ENCODE measurements at places on chromosomes 16 and 17.

DNA sequence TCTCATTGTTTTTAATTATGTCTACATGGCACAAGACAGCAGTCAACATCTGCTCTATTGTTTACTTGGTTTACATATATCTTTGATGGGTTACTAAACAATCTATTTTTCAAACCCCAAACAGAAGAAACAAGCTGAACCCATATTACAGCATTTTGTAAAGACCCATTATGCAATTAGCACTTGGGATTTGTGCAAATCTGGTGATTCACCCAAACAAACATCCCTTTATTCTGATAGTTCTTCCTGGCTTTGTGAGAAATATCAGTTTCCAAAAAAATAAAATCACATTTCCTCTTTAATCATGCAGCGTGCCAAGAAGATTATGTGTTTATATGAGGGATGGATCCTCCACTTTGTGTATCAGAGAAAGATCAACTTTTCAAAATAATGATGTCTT lies 16.8 kb upstream of the RBFOX1 start:
- ATAC-seq: no peak

GRCh38 chr17:61481421-61481820 lies 29.2 kb downstream of the TBX4 start:
- ATAC-seq: no peak

- no peak for ATAC-seq
Observed at GRCh38 chr17:70352834-70353233, 183.5 kb downstream of the KCNJ2 start.

- ATAC-seq: no peak
Observed at GRCh38 chr16:87832137-87832527, 37.2 kb downstream of the SLC7A5 start.

- no peak for ATAC-seq
Observed at GRCh38 chr17:59366040-59366757, 34.7 kb downstream of the YPEL2 start.

DNA sequence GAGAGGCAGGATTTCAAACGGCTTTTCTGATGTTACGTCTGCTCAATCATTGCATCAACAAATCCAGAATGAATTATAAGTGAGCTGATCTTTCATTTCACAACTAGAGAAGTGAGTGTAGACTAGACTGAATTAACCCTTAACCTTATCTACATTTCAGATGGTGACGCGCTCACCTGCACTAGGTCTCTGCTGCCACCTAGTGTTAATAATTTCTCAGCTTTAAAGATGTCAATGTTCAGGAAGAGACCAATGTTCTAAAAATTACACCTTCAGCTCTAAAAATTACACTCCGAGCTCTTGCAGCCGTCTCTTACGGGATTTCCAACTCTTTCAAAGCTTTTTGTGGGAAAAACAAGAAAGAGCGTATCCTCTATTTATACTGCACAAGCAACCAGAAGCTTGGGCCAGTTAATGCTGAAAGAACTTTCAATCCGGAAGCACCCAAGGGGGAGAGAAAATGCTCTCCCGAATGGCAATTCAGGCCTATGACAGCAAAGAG lies 88.2 kb upstream of the FA2H start:
- peak; percentile 82 for ATAC-seq

GRCh38 chr16:54414671-54415070 lies 128.1 kb upstream of the IRX3 start:
- no peak for ATAC-seq

DNA sequence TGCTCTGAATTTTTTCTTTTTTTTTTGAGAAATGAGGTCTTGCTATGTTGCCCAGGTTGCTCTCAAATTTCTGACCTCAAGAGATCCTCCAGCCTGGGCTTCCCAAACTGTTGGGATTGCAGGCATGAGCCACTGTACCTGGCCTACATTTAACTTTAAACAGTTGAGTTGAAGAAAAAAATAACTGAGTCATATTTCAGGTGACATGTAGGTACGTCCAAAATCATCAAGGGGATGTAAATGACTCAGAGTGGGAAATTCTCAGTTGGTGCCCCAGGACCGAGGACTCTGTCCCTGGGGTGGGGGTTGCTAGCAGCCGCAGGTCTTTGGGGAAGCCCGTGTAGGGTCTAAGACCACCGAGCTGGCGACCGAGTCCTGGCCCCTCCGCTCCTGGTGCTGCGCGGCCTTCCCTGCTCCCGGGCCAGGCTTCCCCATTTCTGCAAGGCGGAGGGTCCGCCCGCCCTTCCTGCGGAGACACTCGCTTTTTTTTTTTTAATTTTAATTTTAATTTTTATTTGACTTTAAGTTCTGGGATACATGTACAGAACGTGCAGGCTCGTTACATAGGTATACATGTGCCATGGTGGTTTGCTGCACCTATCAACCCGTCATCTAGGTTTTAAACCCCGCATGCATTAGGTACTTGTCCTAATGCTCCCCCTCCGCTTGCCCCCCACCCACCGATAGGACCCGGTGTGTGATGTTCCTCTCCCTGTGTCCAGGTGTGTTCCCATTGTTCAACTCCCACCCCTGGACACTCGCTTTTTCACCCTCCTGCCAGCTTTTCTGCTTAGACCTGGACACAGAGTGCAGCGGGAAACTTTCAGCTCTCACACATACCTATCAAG lies 12.7 kb upstream of the N4BP1 start:
- no peak for ATAC-seq

DNA sequence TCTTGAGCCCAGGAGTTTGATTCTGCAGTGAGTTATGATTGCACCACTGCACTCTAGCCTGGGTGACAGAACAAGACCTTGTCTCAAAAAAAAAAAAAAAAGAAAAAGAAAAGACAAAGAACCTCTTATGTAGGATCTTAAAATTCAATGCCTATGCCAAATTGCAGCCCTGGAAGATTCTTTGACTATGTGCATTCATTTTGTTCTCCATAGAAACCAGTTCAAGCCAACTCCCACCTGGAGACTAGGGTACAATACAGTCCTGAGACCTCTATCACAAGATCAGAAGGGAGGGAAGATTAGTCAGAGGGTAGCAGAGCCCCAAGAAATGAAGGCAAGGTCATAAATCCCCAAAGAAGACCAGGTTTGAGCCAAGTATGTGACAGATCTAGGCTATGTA lies 90.6 kb upstream of the HAS3 start:
- no peak for ATAC-seq

GRCh38 chr17:32610943-32611342 lies 124.2 kb downstream of the CDK5R1 start:
- ATAC-seq: no peak

- no peak for ATAC-seq
Observed at GRCh38 chr17:65368341-65368740, 193.1 kb downstream of the AXIN2 start.

GRCh38 chr16:89161763-89162713 lies 9.5 kb upstream of the CDH15 start:
- no peak for ATAC-seq

GRCh38 chr17:21277332-21277731 lies 7.2 kb upstream of the MAP2K3 start:
- ATAC-seq: no peak

DNA sequence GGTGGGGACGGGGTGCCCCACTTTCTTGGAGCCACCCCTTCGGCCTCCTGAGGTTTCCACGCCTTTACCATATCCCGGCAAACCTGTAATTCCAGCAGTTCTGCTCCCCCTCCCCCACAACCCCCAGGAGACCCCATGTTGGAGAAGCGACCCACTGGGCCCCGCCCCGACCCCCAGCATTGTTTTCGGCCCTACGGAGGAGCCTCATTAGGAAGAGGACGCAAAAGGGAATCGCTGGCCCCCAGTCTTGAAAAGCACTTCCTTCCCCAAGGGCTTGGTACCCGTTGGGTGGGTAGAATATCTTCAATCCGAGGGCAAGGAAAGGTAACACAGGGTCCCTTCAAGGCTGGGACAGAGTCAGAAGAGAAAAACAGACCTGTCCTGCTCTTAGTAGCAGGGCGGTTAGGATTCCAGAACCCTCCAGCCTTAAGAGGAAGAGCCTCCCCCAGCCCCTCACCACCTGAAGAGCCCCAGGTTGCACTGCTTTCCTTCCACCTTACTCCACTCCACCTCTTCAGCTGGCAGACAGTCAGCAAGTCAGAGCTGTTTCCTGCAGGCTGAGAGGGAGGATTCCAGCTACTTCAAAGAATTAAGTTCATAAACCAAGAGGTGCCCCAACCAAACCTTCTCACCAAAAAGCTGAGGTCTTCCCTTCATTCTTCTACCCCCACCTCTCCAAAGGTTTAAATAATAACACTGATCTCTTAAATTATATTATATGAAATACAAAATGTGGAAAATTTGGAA lies 803 bp upstream of the TLCD2 start:
- ATAC-seq: no peak

DNA sequence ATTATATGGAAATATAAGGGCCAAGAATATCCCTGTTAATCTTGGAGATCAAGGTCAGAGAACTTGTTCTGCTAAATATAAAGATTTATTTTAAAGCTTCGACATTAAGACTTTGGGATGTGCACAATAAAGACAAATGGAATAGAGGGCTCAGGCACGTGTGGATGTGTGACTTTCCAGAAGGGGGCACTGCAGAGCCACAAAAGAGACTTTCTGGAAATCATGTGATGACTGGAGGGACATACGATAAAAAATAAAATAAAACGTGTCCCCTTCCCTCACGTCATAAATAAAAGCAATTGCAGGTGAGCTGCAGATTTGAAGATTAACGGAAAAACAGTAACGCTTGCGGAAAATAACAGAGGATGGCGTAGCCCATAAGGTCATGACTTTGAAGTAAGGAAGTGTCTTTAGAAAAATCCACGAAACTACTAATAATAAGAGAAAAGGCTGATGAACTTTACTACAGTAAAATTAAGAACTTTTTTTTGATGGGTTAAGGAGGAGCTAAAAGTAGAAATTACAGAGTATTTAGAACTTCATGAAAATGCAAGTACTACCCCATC lies 9.4 kb upstream of the ENGASE start:
- peak; percentile 71 for ATAC-seq

DNA sequence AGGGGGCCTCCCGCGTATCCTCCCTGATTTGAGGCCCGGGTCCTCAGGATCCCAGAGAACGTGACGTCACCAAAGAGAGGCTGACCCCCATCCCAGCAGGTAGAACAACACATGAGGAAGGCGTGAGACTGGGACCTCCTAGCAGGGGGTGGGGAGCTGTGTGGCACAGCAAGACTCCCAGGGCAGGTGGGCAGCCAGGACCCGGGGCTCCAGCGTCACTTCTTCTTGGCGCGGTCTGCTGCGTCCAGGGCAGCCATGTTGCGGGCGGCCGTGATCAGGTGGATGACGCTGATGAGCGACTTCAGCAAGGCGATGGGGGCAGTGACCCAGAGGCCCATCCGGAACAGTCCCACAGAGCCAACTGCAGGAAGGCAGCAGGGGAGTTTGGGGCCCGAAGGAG lies 4.1 kb downstream of the CDIPT start:
- no peak for ATAC-seq

DNA sequence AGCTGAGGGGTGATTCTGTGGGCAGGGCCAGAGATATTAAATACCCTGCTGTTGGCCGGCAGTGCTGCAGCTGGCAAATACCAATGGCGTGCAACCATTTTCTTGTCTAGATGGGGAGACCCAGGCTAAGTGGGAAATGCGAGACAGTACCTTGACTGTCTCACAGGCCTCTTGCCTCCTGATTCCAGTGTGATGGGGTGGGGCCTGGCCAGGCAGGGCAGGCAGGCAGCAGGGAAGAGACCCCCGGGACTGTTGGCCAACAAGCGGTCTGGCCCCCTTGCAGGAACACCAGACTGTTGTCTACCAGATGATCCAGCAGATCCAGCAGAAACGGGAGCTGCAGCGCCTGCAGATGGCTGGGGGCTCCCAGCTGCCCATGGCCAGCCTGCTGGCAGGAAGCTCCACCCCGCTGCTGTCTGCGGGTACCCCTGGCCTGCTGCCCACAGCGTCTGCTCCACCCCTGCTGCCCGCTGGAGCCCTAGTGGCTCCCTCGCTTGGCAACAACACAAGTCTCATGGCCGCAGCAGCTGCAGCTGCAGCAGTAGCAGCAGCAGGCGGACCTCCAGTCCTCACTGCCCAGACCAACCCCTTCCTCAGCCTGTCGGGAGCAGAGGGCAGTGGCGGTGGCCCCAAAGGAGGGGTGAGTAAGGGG lies 5.7 kb upstream of the CISD3 start:
- peak; percentile 88 for ATAC-seq

- ATAC-seq: peak; percentile 99
Observed at GRCh38 chr17:56699186-56699894, 105.8 kb downstream of the NOG start.

GRCh38 chr16:69108064-69108904 lies 2.8 kb downstream of the HAS3 start:
- no peak for ATAC-seq

DNA sequence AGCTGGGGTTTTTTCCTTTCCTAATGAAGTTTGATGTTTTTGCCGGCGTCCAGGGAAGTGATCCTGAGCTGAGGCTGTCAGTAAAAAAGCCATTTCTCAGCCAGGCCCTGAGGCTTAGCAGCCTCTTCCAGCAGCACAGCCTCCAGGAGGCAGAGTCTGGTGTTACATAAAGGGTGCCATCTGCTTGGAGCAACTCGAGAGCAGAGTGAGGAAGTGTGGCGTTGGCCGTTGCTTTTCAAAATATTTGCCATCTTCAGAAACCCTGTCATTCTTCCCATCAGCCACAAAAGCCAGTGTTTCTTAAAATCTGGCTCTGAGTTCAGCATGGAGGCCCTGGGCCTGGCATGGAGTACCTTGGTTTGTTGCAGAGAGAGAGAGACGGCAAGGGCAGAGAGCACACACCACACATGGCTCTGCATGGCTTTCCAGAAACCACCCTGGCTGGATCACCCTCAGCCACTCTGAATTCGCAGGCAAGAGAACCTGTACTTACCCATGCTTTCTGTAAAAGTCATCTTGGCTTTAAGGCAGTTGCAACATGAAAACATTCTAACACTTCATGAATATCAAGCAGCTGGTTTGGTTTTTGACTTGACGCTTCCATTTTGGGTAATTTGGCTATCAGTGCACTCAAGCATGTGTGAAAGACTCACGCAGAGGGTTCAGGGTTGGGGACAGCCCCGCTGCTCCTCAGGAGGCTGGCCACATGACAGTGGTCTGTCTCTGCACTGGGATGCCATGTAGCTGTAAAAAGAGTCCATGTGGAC lies 21.0 kb downstream of the PMM2 start:
- ATAC-seq: no peak

GRCh38 chr17:13812350-13812749 lies 210.6 kb upstream of the HS3ST3A1 start:
- ATAC-seq: no peak

DNA sequence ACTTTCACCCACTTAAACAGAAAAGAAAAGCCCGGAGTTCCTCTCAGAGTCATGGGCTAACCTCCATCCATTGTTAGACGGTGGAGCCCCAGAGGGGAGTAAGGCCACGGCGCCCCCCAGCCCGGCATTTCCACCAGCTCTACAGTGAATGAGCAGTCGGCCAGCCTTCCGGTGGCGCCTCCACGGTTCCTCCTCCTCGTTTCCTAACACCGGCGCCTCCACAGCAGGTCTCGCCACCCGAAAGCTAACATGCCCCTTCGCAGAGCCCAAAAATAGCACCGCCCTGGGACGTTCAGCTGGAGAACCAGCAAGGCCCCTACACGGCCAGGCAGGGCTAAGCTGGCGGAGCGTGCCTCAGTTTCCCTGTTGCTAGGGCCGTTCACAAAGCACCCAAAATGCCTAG lies 858 bp downstream of the MMD start:
- ATAC-seq: peak; percentile 57

Data from SK-N-SH treated with all-trans-retinoic acid at 6 μM for 48 hours (cell line).